ENCODE measurements at places on chromosomes 1 and 21.

GRCh38 chr21:35057428-35057827 is 8.3 kb upstream of the RUNX1 start:
- DNase-seq: no peak

DNA sequence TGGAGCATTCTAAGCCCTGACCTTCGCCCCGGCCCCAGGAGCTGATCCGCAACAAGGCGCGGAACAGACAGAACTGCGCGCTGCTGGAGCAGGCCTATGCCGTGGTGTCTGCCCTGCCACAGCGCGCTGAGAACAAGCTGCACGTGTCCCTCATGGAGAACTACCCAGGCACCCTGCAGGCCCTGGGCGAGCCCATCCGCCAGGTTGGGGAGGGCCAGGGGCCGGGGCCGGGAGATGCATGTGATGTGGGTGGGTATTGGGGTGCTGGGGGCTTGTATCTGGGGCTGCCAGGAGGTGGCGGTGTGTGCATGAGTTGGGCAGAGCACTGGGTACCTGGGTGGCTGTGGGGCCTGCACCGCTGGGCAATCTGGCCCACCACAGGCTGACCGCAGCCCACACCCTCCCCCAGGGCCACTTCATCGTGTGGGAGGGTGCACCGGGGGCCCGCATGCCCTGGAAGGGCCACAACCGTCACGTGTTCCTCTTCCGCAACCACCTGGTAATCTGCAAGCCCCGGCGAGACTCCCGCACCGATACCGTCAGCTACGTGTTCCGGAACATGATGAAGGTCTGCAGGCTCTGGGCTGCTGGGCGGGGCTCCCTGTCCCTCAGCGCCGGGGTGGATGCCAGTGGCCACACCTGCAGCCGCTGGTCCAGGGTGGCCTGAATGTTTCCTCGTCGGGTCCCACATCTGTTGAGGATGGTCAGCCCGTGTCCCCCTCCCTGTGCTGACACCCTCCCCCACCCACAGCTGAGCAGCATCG is 65.8 kb downstream of the TRIM11 start:
- DNase-seq: no peak

- no peak for DNase-seq
Measured at GRCh38 chr1:206606867-206607266, 5.4 kb downstream of the EIF2D start.

- DNase-seq: no peak
Measured at GRCh38 chr1:53551428-53551995, 92.3 kb downstream of the DMRTB1 start.

GRCh38 chr1:178899402-178899801 is 28.5 kb upstream of the ANGPTL1 start:
- no peak for DNase-seq

GRCh38 chr1:165605246-165605645 is 25.8 kb upstream of the MGST3 start:
- no peak for DNase-seq

GRCh38 chr1:3368711-3369445 is 85.6 kb upstream of the ARHGEF16 start:
- no peak for DNase-seq

GRCh38 chr1:98325646-98326440 is 335.7 kb upstream of the SNX7 start:
- no peak for DNase-seq

DNA sequence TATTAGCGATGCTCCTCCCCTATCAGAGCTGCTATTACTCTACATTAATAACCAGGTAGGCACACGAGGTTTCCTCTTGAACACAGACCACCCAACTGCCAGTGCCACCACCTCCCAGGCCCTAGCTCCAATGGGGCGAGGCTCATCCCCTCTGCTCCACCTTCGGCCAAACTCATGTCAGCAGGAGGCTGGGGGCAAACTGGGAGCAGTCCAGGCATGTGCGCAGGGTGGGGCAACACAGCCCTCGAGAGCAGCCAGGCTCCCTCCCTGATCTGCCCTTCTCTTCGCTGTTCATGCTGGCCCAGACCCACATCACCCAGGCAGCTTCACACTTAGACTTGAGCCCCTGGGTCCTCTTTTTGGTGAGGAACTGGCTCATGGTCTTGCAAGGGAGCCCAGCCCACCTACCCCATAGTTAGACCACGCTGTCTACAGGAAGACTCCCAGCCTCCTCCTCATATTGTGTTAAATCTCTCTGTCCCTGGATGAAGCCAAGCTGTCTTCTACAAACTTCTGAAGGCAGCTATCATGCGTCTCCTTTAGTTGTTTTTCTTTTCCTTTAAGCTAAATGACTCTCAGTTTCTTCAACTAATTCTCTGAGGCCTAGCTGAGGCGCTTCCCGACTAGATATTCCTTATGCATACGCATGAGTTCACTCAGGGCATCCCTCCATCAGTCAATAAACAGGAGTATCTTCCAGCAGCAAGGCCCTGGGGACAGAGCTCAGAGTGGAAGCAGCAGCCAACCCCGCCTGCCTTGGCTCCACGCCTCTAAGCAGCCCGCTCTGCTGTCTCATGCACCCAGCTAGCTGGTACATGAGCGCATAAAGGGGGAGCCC is 12.0 kb downstream of the TMEM9 start:
- no peak for DNase-seq

DNA sequence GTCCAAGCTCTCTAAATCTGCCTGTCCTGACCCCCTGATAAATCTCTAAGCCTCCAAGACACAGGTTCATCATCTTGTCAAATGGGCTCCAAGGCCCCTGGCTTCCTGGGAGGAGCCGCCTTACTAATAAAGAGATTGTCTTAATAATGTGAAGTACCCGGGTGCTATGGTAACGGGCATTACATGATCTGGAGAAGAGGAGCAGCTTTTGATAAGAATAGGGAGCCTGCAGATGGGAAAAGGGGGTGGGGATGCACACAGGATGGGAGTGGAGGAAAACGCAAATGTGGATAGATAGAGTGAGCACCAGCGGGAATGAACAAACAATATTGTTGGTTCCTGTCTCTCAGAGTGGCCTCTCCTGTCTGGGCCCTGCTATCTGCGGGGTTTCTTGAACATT is 11.9 kb upstream of the RXRG start:
- DNase-seq: no peak

DNA sequence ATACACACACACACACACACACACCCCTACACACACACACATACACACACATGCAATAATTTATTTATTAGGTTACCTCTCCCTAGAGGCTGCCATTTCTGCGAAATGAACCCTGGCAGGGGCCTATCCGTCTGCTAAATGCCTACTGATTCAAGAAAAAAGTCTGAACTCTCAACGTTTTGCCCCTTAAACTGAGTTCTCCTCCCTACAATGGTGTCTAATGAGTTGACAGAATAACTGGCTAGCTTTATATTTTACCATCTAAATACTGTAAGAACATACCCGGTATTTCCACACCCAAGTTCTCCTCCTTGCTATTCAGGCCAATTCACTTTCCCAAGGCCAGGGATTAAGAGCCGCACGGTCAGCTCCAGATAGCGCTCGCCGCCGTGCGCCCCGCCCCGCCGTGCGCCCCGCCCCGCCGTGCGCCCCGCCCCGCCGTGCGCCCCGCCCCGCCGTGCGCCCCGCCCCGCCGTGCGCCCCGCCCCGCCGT is 339 bp upstream of the RNPC3 start:
- no peak for DNase-seq

DNA sequence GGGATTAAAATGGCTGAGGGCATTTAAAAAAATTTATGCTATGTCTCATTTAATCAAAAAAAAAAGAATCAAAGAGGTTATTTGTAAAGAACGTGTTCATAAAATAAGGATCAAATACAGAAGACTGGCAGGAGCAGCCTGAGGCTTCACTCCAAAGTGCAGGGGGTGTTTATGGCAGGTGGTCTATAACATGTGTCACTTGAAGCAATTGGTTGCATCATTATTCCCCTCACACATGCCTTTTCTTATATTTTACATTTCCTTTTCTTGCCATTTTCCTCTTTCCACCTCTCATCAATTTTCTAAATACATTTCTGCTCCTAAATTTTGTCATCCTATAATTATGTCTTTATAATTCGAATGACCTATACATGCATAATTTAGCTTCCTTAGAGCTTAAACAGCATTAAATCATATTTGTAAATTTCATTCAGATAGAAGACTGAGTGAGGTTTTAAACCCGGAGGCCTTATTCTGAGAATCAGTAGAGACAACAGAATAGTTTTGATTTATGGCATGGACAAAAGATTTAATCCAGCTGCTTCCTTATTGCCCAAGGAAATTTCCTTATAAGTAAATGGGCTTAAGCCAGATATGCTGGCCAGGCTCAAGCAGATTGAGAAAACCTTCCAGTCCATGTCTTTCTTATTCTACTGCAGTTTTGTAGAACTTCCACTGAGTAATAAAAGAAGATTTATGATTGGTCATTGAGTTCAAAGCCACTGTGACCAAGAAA is 322.8 kb downstream of the TGFB2 start:
- no peak for DNase-seq

GRCh38 chr21:27827972-27828371 is 861.1 kb upstream of the ADAMTS5 start:
- DNase-seq: no peak

GRCh38 chr1:31788825-31789256 is 24.7 kb upstream of the ADGRB2 start:
- no peak for DNase-seq

DNA sequence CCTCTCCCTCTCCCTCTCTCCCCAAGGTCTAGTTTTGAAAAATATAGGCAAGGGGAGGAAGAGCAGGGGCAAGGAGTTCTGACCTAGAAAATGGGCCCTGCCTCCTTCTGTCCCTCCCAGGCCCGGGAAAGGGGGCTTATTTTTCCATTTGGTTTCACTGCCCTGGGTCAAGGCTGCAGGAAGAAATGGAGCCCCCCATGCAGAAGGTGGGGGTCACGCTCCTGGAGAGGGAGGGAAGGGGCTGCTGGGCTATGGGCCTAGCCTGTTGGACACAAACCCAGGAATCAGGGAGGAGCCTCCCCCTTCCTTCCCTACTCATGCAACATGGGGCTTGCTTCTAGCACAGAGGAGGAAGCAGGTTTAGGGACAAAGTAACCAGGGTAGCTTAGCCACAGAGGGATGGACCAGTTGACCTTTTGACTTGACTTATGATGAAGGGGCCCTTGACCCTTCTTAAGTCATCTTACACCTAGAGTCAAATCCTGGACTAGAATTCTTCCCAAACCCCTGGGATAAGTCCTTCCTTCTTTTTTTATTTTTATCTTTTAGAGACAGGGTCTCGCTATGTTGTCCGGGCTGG is 70.4 kb upstream of the SSBP3 start:
- DNase-seq: no peak

- peak; percentile 68 for DNase-seq
Measured at GRCh38 chr1:47031059-47031458, 7.6 kb downstream of the CYP4X1 start.
